ENCODE measurements at places on chromosomes 7 and 10. TPM values are rescaled to one million over a fixed set of nuclear protein-coding genes. Genes with fewer than 3 reads are reported as not detected.
A peak's percentile ranks its signal among the peaks of the same experiment; 100 is the strongest.

GRCh38 chr10:80465451-80465835 is 11.3 kb downstream of the TSPAN14 start:
- DNase-seq, result no peak

DNA sequence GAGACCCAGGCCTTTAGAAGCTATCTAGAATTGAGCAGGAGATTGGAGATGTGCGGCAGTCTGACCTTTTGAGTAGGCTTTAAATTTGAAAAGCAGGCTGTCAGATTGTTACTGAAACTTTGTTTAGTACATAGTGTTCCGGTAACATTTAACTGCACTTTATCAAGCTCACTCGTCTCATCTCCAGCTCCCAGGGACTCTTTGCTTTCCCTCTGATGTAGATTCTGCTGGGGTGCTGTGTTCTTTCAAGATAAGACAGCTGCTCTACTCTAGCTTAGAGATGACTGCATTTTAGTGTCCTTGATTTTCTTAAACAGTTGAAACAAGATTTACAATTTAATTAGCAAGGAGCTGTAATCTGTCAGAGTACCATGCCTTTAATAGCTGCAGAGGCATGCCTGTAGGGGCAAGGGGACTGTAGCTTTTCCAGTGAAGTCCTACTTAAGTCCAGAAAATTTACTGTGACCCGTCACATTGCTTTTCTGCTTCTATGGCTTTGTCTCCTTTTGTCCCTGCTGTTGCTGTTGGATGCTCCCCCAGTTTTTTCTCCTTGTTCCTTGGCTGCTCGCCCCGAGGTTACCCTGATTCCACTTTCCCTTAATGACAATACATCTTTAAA is 56.4 kb upstream of the MTPN start:
- no peak for DNase-seq

DNA sequence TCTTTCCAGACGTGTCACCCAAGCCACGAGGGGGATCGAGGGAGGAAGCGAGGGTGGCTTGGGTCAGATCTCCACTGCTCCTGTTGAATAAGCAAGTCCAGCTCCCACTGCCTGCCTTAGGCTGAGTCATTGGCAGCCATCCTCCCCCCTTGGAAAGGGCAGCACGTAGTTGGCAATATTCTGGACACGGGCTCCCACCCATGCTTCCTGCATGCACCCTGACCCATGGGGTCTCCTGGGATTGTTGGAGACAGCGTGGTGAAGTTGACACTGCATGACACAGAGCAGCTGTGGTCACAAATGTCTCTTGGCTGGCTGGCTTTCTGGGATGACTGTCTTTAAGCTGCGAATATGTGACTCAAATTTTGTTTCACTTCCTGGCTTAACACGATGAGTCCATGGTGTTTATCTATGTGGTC is 11.2 kb downstream of the BTBD16 start:
- DNase-seq, result peak; percentile 22

- no peak for DNase-seq
Observed at GRCh38 chr10:78314651-78315050, 281.0 kb downstream of the RPS24 start.

DNA sequence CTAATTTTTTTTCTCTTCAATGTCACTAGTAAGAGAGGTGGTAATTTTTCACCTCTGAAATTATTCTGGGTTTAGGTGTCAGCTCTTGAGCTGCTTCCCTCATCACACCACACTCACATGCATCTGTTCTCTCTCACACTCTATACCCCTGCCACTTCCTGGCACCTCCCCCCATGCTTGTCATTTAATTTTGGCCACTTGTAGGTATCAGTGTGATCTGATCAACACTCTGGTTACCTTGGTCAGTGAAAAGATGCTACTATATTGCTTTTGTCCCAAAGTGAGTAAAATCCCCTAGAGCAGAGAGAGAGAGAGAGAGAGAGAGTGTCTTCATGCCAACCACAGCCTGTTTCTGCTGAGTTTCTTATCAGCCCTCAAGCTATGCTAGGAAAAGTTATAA is 42.5 kb downstream of the STK17A start:
- no peak for DNase-seq

DNA sequence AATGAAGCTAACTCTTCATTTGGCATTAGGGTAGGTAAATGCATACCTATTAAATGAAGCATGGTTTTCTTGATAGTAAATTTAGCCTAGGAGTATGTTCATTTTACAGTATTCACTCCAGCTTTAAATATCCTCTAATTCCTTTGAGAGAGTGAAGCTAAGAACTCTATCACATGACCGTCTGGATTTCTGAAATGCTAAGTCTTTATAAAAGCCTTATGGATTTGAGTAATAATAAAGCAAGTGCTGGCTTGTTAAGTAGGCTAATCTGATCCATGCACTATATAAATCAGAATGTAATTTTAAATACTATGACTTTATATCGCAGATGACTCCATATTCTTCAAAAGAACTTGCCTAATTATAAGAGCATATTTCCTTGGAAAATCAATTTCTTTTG is 64.8 kb downstream of the REEP3 start:
- no peak for DNase-seq

DNA sequence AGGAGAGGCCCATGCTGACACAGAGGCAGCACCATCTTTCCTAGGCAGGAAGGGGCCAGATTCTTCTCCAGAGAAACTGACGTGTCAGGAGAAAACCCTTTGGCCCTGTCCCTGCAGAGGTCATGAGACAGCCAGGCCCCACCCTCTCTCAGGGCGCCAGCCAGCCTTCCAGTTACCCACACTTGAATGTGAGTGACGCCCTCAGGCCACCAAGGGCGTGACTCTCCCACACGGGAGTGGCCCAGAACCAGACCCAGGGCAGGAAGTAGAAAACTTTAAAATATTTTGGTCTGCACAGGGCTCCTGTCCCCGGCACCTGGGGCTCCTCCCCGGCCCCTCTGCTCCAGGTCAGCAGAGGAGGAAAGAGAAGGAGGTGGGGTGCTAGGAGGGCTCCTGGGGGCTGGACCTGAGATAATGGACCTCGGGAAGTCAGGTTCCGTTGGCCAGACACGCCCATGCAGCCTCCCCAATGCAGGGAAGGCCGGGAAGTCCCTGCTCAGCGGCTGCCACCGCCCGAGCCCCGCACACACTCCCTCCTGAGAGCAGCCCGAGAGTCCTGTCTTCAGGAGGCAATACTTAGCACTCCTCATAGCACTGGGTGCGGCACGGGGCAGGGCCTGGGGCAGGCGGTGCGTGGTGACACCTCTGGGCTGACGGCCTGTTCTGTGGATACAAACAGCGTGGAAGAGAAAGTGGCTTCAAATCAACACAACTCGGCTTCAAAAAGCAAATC is 67.0 kb upstream of the CFAP46 start:
- no peak for DNase-seq

DNA sequence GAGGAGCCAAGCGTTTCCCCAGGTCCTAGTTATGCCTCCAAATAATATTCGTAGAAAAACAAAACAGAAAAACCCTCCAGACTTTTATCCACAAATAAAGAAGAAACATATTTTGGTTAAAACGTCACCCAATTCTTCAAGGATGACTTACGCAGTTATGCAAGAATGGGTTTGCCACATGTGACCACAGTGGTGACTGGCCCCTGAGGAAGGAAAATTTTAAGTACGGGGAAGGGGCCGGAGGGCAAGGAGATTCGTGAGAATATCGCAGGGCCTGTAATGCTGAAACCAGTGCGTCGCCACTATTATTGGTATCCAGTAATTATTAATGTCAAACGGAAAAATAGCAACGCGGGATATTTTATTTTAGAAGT is 537 bp upstream of the MRPS24 start:
- peak; percentile 93 for DNase-seq

DNA sequence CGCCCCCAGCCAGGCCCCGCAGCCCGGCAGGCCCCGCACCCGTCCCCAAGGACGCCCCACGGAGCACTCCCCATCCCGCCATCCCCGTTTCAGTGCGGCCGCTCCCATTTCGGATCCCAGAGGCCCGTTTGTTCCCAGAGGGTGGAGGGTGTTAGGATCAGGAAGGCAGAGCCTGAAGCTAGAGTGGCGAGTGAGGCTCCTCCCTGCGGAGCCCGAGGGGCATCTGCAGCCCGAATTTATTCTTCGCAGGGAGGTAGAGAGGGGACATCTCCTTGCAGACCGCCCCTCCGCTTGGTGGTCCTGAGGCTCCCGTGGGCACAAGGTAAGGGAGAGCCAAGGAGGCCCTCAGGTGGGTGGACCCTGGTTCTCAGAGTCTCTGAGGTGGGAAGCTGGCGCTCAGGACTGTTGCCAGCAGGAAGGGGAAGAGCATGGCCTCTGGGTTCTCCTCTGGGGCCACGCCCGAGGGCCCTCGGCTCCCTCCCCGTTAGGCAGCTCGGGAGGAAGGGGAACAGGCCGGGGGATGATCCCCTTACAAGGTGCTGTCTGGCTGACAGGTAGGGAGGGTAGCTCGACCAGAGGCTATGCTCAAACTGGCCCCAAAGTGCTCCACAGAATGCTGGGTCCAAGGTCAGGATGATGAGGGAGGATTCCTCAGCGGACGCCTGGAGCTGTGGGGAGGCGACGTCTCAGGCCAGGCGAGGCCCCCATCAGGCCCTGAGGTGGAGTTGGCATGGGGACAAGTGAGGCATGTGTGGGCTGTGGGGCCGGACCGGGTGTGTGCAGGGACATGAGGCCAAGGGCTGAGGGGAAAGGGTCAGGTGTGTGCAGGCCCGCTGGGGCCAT is 17.4 kb downstream of the POLL start:
- DNase-seq, result no peak

DNA sequence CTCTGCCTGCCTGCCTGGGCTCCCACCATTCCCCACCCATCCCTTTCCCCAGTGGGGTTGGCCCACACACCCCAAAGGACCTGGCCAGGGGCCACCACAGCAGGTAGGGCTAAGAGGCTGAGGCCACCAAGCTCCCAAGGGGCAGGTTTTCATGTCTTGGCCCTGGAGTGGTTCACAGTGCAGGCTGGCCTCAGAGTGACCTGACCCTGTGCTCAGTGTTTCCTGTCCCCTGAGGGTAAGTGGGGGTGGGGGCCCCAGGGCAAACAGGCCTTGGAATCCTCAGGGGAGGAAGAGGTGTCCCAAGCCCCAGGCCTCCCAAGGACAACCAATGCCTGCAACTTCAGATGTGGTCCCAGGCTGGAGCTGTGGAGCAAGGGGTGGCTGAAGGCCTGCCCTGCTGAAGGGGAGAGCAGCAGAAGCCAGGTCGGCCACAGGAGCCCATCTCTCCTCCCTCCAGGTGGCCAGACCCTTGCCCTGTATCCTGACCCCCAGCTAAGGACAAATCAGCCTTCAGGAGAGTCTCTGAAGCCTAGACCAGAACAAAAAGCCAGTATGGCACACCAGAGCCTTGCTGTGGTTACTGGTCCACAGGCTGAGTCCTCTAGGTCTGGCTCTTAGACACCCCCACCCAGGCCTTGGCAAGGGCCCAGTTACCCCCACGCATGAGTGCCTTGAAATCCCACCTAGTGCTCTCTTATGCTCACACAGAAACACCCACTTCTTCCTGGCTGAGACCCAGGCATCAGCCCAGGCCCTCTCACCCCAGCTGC is 27.6 kb downstream of the POLL start:
- DNase-seq, result no peak

DNA sequence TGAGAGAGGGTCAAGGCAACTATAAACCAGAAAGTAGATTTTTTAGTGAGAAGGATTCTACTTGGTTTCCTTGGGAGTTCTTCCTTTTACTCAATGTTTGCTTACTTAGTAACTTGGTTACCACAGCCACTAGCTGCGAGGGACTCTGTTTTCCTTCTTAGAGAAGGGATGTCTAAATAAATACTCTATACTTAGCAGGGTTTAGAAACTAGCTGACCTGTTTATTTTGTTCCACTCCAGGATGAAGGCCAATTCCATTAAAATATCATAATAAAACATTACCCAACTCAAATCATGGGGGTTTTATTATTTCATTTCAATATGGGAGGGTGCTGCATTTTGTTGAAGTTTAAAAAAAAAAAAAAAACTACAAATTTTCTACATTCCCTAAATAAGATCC is 87.3 kb downstream of the PPP1R3A start:
- peak; percentile 66 for DNase-seq

DNA sequence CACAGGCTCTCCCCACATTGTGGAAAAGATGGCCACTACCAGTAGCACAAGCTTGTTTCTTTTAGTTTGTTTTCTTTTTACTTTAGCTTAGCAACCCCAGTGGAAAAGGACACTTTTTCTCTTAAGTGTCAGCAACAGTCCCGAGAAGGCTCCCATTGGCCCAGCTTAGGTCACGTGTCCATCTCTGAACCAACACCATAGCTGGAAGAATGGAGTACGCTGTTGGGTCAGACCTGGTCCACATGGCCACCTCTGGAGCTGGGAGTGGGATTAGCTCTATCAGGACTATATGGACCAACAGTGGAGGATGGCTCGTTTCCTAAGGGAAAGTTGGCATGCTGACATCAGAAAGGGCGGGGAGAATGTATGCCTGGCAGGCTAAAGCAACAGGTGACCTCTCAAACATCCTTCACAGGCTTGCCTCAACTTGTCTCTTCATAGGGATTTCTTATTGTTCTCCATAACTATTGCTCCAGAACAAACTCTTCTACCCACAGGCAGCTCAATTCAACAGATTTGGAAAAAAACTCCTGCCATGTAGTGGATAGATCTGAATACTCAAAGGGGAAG is 27.6 kb upstream of the NEUROG3 start:
- DNase-seq, result no peak

DNA sequence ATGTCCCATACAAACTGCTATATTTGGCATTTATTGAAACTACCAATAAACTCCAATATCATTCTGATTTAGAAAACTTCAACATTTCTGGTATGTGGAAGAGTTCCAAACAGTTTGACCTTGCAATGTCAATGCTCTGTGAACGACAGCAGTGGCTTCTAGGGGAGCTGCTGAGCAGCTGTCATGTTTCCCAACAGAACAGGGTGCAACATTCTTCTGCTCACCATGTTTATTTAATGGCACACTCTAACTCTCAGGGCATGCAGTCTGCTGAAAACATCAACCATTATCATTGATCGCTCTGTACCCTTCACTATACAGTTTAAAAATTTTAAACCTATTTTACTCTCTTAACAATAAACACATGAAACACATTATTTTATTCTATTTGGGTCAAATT is 25.9 kb downstream of the LMOD2 start:
- no peak for DNase-seq

DNA sequence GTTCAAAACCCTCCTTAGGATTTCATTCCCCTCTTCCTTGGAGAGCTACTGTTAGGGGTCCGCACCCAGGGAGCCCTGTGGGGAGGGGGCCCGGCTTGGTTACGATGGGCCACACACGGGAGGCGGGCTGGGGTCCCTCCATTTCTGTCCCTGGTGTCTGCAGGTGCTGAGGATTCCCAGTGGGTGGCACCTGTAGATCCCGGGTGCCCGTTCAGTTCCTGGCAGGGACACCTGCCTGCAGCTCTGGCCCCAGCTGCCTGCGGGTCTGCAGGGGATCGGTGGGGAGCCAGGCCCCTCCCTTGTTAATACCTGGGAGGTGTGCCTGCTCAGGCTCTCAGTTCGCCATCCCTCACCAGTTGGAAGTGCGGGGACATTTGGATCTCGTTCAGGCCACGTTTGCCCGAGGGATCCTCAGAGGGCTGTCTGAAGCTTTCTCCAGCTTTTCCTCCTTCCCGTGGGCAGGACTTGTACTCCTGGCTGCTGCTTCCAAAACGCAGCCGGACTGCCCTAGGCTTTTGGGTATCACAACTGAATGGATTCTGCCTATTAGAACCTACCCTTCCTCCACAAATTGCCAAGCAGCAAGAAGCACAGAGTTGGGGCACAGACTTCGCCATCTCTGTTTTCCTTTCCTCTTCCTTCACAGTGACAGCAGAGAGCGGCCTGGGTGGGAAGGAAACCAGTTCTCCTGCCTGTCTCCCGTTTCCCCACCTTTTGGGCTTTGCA is 22.3 kb upstream of the IL15RA start:
- DNase-seq, result no peak

Gene FLNC
- polyA plus RNA-seq, result 55.3 TPM

Gene SCART1
- 0.84 TPM for polyA plus RNA-seq

Gene ASB10
- polyA plus RNA-seq, result not detected

Gene ATE1
- polyA plus RNA-seq, result 19.3 TPM

Gene FEZF1
- polyA plus RNA-seq, result not detected

All from fibroblast of lung (primary cell).